Thyroid gland (tissue), 4 donors: ENCODE measurements at places on chromosomes 3 and 15. TPM values are rescaled to one million over a fixed set of nuclear protein-coding genes. Genes with fewer than 3 reads are reported as not detected.

Gene C2CD4A
- total RNA-seq: 0.25 TPM

Gene ZNF654
- 14.8 TPM for total RNA-seq

Gene GPR62
- total RNA-seq: 0.56 TPM

Gene PDE12
- total RNA-seq: 33.4 TPM

Gene IL17RB
- 0.88 TPM for total RNA-seq

Gene ISG20
- 23.9 TPM for total RNA-seq

Gene TMF1
- total RNA-seq: 48.9 TPM

Gene LRRN1
- 1.4 TPM for total RNA-seq

Gene C3orf85
- not detected for total RNA-seq

Gene SMARCC1
- total RNA-seq: 46.1 TPM

Gene CRABP1
- 74.6 TPM for total RNA-seq

Gene PAQR5
- total RNA-seq: 0.24 TPM

Gene SCN10A
- not detected for total RNA-seq

Gene ACTC1
- total RNA-seq: 1.2 TPM

Gene LMAN1L
- total RNA-seq: not detected

Gene ZKSCAN7
- total RNA-seq: 9.4 TPM

Gene INTS14
- total RNA-seq: 56.1 TPM
